ENCODE measurements at places on chromosomes 2 and 18.
A peak's percentile ranks its signal among the peaks of the same experiment; 100 is the strongest.

DNA sequence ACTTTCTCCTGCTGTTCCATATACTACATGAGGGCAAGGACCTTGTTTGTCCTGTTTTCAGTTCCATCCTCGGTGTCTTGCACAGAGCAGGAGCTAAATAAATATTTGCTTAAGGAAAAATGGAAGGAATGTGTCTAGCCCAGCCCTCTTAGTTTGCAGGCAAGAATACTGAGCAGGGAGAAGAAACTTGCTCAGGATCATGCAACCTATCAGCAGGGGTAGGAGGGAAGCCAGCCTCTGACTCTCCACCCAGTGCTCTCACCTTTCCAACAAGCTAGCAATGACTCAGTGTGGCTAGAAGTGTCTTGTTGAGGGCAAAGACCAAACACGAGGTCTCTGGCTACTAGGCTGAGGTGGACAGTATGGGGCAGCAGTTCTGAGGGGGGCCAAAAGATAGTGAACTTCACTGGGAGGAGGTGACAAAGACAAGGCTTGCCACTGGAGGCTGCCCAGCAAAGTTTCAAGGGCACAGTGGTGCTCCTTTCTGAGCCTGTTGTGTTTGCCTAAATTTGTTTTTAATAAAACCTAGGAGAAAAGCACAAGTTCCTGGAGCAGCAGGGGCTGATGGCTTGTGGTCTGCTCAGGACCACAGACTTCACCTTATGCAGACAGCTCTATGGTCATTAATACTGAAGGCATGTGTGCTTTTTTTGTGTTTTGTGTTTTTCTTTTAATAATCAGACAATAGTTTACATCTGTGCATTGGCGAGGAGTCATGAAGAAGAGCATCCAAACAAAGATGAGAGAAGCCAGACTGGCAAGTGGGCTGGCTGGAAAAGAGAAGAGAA is 49.1 kb upstream of the CTAGE1 start:
- no peak for DNase-seq

DNA sequence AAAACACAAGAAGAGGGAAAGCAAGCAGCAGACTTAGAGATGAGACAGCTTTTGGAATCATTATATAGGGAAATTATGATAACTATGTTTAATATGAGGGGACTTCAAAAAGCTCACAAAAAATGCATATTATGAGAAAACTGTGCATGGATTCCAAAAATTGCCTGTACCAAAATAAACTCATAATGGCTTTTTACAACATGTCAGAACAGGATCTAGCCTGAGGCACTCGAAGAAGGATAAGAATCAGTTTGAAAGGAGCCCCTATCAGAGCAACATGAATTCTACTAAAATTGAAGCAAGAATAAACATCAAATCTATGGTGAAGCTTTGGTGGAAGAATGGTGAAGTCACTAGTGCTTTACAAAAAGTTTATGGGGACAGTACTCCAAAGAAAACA is 187.4 kb downstream of the RDH14 start:
- no peak for DNase-seq

DNA sequence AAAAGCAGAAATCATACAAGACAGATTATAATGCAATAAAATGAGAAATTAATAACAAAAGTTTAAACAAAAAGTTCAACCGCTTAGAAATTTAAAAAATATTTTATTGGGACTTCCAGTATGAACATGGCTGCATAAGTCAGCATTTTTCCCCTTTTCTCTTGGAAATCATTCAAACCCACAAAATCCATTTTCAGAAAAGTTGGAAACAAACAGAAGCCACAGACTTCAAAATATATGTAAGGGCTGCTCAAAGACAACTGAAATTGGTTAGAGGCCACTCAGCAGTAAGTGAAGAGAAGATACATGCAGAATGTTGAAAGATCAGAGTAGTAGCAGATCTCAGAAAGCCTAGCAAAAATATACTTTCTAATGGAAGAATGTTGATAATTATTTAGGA is 194.0 kb downstream of the DYSF start:
- no peak for DNase-seq

DNA sequence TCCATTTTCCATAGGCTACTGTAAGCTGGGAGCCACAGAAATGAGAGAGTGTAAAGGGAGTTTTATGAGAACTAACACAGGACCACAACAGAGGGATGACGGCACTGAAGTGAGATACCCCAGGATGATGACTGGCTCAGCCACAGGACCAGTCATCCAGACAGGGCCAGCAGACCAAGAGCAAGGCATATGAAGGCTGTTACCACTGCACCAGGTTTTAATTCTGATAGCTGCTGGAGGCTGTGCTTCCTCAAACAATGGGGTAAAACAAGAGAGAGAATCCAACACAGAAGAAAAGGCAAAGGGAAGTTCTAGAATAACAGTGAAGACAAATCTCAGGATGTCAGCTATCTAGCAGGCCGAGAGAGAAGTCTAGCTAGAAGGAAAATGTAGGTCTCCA is 94.9 kb downstream of the BCL2 start:
- peak; percentile 34 for DNase-seq

GRCh38 chr2:112755444-112755843 is 9.0 kb downstream of the CKAP2L start:
- DNase-seq = no peak

- no peak for DNase-seq
Observed at GRCh38 chr18:45976974-45977373, 9.8 kb upstream of the EPG5 start.

- no peak for DNase-seq
Observed at GRCh38 chr2:68244456-68244855, 7.9 kb downstream of the PPP3R1 start.

- DNase-seq = no peak
Observed at GRCh38 chr2:50167271-50167670, 864.7 kb downstream of the NRXN1 start.

DNA sequence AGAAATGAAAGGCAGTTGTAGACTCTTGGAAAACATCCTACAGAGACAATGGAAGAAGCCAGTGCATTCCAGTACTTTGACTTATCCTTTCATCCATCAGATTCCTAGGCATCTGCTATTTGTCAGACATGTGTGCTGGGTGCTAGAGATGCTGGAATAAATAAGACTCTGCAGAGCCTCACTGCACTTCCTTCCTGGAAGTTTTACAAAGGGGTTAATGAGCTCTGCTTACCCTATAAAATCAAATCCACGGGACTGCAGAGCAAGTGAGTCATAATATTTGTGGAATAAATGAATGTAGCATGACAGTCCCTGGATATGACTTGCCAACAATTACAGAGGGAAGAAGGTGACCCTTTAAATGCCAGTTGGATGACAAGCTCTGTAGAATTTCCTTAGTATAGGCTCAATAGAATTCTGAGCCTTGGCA is 52.7 kb upstream of the NPAS2 start:
- no peak for DNase-seq

DNA sequence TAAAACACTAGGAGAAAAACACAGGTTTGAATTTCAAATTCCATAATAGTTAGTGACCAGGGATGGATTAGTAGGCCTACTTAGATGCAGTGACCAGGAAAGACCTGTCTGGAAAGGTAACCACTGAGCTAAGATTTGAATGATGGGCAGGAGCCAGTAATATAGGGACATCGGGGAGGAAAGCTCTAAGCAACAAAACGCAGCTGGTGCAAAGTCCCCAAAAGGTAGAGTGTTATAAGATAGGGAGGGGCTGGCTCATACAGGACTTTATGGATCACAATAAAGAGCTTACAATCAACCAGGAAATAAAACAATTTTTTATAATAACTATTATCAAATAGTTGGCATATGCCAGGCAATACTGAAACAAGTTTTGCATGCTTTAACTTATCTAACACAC is 849.4 kb downstream of the LRRTM4 start:
- no peak for DNase-seq

DNA sequence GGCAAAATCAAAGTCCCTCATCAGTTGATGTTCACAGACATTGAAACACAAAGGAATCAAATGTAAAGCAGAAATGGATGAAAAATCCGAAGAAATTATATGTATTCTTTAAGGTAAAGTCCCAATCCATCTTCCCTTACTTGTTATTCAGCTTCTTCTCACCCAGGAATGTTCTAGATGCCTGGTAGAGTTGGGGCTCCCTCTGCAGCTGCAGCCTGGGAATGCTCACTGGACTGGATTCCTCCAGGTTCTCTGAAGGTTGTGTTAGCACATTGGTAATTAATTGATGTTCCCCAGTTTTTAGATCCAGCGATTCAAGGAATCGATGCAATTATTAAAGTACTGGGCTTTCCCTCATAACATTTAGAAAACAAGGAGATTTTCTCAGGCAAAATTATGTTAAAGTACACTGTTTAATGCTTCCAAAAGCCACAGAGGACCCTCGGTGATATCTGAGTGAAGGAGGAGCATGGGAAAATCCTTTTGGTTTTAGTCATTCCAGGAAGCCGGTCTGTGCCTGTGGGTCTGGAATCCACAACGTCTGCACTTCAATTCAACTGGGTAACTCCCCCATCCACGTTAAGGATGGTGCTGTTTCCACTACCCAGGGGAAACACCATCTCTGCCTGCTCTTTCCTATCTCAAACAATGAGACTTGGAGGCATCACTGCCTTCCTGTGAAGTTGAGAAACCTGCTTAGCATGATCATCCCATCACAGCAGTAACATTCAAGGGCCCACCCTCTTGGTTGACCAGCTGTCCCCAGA is 22.0 kb downstream of the NTSR2 start:
- no peak for DNase-seq

DNA sequence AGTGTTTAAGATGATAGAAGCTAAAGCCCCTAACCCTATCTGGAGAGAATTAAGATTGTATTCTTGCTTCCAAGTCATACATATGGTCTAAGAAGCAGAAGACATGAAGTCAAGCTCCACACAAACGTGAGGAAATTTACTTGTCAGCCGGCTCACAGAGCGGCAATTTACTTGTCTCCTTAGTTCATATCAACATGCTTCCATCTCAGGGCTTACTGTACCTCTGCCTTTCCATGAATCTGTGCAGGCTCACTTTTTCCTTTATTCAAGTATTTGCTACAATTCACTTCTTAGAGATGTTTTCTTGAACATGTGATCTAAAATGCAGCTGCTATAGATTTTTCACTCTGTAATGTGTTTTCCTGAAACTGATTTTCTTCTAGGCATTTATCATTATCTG is 1386.4 kb downstream of the LRP1B start:
- DNase-seq = no peak

DNA sequence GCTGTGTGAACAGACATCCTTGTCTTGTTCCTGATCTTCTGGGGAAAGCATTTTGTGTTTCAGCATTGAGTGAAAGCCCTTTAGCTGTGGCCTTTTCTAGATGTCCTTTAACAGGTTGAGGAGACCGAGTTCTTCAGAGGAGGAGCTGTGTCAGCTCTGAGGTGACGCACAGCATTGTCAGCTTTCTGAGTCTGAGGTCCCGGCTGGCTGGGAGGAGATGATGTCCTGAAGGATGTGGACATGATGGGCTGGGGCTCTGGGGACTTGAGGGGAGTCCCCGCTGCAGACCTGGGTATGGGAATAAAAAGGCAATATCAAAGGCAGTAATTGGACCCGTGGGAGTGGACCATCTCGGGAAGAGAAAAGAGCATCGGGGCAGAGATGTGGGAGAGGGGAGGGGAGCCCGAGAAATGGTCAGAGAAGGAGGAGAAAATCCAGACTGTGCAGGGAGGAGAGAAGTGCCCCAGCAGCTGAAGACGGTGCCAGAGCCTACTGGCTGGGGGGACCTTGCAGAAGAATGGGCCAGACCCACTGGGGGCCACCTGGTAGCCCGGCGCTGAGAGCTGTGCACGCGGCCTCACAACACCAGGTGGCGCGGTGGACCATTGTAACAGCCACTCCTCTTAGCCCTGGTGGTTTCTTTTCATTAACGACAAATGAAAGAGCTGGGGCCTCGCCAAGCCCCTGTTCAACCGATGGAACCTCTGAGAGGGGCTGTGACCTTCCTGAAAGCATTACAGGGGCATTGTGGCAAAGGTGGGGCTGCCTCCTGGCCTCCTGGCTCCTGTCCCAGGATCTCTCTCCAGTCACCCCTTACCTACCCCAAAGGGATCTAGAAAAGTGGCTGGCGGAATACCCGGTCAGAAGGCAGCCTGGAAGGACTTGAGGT is 61.6 kb downstream of the ST3GAL5 start:
- DNase-seq = peak; percentile 85

- no peak for DNase-seq
Observed at GRCh38 chr2:238979636-238980035, 131.8 kb downstream of the TWIST2 start.

DNA sequence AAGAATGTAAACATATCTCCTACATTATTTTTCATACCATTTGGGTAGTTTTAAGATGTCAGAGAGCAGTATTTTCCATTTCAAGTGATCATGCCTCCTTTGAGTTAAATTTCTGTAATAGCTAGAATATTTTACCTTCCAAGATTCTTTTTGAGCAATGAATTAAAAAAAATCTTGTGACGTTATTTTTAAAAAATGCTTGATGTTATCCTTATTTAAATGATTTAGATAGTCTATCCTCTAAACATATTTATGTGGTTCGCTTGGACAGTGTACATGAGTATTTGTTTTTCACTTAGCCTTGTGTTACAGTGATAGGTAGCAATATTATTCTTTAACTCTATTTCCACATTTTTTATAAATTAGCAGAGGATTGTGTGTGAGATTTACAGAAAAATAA is 639.2 kb upstream of the CDH2 start:
- no peak for DNase-seq

- no peak for DNase-seq
Observed at GRCh38 chr18:74427442-74428112, 29.5 kb downstream of the DIPK1C start.

GRCh38 chr2:230129343-230129742 is 60.6 kb upstream of the SLC16A14 start:
- no peak for DNase-seq

DNA sequence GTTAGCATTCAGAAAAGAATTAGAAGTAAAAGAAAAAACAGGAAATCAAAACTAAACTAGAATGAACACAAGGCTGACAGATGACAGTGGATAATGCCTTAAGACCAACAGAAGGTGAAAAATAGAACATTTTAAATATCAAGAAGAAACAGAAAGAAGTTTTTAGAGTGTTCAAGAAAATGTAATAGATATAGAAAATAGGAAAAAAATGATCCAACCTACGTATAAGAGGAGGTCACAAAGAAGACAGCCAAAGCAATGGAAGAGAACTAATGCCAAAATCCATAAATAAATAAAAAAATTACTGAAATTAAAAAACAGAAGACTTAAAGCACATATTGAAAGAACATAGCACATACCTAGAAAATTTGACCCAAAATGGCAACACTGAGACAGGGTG is 42.5 kb upstream of the EN1 start:
- DNase-seq = no peak

DNA sequence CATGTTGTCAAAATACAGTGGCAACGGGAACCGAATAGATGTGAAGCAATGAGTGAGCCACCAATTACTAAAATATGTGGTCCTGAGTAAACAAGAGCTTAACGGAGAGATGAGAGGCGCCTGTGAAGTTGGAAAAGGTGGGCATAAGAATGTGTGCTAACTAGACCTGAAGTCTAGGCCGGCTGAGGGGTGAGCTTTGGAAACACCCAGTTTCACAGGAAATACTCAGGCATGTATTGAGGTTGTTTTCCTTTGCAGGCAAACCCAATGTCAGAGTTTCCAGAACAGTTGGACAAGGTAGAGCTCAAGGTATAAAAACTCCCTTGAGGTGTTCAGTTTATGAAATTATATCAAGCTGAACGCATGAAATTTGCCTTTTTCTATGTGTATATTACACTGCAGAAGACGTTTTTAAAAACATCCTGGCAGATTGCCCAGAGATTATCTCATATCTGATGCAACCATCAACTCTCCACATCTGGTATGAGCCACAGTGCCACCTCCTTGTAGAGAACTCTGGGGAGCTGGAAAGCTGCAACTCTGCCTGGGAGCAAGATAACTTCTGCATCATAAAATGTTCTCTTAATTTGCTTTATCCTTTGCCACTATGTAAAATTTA is 3.9 kb upstream of the WDSUB1 start:
- DNase-seq = no peak

GRCh38 chr18:36297417-36298125 is at the start of gene FHOD3:
FHOD3 (plus strand) TSS chr18:36297713; CDS start chr18:36297836, 123 bp downstream.
- no peak for DNase-seq

All from activated CD4-positive, alpha-beta T cell treated with anti-CD3 and anti-CD28 coated beads, Interleukin-2, amount 50 U/mL, for 1 hour (primary cell).